ENCODE measurements at places on chromosomes 7 and 10. TPM values are rescaled to one million over a fixed set of nuclear protein-coding genes. Genes with fewer than 3 reads are reported as not detected.

GRCh38 chr7:1889556-1890181 lies 219.6 kb downstream of the ELFN1 start:
- DNase-seq: peak; percentile 99

DNA sequence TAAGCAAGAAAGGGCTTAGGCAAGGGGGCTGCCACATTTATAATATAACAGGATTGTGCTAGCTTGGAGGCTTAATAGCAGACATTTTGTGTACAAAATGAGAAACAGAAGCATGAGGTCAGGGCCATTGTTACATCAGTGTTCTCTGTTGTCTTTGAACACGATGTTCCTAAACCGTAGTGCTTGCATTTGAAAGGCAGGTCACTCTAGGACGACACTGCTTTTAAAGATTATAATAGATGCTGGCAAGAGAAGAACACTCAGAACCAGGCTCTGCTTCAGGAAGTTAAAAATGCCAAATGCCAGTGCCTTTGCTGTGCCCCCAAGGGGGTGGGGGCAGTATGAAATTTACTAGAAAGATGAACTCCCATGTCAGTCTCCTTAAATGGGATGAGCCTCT lies 91.1 kb downstream of the SORCS3 start:
- no peak for DNase-seq

DNA sequence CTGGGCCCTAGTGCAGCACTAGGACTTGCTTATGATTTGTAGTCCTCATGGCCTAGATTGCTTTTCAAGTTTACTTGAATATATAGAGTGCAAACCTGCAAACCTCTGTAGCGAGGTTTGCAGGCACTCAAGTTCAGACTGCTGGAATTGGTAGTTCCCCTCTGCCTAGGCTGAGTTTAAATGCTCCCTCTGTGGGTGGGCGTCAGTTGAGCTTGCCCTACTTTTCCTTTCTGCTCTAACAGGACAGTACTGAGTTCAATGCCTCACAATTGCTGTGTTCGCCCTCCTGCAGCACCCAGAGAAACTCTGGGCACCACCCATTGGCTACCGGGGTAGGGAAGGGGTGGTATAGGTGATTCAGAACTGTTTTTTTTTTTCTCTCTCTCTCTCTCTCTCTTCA lies 31.6 kb downstream of the MYO3A start:
- DNase-seq: no peak

- no peak for DNase-seq
These were observed 55.9 kb upstream of the KIAA1217 start for GRCh38 chr10:24153031-24153430.

- DNase-seq: no peak
These were observed 172.1 kb upstream of the AOAH start for GRCh38 chr7:36896418-36896817.

DNA sequence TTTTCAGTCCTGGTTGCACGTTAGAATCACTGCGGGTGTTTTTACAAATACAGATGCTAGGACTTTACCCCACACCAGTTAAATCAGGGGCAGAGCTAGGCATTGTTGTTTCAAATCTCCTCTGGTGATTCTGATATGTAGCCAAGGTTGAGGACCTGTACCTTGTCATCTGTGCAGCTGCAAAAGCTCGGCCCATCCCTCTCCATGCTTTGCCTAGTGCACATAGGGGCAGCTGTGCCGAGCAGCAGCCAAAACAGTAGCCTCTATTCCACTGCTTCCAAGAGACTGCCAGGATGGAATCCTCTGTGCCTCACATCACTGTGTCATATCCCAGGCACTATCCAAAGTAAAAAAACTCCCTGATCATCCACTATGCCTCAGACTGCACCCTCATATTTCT lies 181.3 kb downstream of the CDK14 start:
- no peak for DNase-seq

- DNase-seq: no peak
These were observed 3.5 kb downstream of the ESYT2 start for GRCh38 chr7:158825628-158826289.

- no peak for DNase-seq
These were observed 236.5 kb downstream of the SKAP2 start for GRCh38 chr7:26627891-26628341.

- no peak for DNase-seq
These were observed 761 bp downstream of the KCTD7 start for GRCh38 chr7:66629222-66630062.

GRCh38 chr7:125481323-125481722 lies 551.7 kb upstream of the POT1 start:
- DNase-seq: no peak

GRCh38 chr7:23377134-23377533 lies 78.0 kb downstream of the MALSU1 start:
- DNase-seq: no peak

DNA sequence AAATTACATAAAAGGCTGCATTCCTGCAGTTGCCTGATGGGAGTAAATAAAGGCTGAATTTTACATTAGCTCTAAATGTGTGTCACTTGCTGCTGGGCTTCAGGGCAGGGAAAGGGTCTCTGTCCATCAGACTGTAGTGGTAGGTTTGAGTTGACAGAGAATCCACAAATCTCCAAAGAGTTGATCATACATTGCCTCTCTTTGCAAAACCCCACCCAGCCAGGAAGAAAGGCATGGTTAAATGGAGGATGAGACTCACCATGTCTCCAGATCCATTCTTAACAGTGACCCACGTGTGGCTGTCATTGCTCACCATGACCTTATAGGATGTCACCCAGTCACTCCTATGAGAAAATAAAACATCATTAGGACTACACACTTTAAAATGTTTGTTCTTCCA lies 92.8 kb downstream of the CPXM2 start:
- DNase-seq: peak; percentile 48

DNA sequence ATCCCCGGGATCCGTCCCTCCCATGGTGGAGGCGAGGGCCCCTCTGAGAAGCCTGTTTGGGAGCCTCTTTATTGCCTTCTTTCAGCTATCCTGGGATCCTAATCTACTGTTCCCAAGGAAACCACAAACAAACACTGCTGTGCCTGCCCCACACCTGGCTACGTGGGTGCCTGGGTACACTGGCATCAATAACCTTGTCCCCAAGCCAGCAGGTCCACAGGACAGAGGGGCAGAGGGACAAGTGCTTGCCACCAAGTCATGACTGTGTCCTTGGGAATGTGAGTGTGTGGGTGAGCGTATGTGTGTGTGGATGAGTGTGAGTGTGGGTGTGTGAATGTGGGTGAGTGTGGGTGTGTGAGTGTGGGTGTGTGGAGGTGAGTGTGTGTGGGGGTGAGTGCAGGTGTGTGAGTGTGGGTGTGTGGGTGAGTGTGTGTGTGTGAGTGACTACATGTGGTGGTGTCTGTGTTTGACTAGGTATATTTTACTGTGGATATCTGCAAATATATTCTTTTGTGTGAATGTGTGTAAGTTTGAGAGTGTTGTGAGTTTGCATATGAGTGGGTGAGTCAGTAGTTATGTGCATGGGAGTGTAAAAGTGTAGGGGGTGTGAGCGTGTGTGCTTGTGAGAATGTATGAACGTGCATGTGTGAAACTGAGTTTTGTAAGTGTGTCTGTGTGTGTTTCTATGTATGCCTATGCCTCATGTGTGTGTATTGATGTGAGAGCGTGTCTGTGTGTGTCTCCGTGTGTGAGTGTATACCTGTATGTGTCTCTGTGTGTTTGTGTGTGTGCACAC lies 96.1 kb downstream of the TNS3 start:
- no peak for DNase-seq

DNA sequence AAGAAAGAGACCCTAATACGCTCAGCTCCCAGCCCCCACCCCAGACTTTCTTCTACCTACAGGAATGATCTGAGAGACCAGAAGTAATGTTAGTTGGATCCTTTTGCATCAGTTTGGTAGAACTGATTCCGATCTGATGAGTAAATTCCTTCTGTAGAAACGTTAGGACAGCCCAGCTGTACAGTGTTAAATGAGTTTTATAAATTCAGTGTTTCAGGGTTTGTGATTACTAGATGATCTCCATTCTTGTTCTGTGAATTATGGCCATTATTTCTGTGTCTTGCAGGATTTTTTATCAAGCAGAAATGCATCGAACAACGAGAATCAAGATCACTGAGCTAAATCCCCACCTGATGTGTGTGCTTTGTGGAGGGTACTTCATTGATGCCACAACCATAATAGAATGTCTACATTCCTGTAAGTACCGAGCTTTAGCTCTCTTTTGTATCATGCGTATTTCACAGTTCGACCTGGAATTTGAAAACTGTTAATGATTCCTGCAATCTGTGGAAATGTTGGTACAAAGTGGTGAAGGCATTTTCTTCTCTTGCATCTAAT lies 5.3 kb downstream of the BMI1 start:
- DNase-seq: peak; percentile 94

GRCh38 chr7:97187067-97187466 lies 69.6 kb downstream of the SDHAF3 start:
- no peak for DNase-seq

DNA sequence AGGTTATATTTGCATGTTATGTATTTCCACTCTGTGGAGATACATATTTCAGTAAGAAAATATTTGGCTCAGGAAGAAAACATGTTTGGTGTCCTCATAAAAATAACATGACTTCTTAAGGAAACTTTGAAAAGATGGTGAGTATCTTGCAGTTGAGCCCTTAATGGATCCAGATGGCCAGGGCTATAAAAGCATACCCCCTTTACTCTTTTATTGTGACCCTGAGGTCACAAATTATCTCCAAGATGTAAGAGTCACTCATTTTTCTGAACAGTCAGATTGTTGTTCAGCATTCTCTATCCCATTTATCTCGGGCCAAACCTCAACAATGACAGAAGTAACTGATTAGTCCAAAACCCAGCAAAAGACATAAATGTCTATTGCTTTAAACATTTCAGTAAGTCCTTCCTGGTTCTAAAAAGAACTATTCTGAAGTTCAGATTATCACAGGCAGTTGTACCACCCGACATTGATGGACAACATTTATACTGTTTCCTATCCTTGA lies 539.4 kb downstream of the PARD3 start:
- DNase-seq: no peak

DNA sequence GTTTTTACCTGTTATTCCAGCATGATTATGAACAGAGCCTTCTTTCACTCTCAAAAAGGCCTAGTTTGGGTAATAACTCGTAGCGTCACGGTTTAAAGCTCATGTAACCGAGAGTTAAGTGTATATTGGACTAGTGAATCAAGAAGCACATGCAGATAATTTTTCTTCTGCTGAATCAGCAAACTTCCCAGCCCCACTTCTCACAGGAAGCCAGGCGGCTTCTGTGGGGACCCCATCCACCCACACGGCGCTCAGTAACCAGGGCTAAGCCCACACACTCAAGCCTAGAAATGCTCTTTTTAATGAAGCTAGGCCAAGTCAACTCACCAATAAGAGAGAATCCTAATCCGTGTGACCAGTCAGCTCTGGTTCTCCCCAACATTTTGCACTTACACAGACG lies 191.2 kb upstream of the MGMT start:
- DNase-seq: no peak

DNA sequence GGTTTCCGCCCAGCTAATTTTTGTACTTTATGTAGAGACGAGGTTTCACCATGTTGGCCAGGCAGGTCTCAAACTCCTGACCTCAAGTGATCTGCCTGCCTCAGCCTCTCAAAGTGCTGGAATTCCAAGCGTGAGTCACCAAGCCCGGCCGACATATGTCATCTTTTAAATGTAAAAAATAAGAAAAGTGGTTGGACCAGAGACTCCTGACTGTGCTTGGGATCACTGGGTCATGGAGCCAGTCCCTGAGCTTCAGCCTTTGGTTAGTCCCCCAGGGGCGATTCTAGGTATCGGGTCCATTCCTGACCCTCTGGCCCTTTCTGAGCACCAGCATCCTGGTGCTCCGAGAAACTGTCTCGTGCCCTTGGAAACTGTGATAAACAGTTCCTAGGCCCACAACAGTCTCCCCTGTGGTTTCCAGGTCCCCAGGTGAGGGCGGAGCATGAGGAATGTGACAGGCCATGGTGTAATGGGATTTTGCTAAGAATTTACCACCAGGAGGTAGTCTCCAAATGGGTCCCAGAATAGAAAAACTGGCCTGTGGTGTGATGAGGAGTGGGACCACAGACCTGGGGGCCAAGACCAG lies 32.8 kb downstream of the UBTD1 start:
- no peak for DNase-seq

DNA sequence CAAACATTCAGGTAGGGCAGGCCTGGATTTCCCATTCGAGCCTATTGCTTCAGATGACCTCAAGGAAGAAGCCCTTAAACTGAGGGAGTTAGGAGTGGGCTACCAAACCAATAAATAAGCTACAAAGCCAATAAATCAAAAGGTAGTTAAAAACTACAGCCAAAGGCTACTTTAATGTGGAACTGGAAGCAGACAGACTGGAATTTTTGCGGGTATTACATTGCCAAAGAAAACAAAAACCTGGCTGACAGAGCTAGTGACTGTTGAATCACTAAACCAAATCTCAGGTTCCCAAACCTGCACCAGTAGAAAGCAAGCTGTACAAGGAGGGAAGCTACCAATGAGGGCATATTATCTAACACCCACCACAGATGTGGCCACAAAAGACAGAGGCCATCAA lies 315.6 kb downstream of the GRM8 start:
- DNase-seq: no peak

- no peak for DNase-seq
These were observed 16.1 kb upstream of the GPER1 start for GRCh38 chr7:1071731-1072254.

- DNase-seq: no peak
These were observed 23.9 kb upstream of the PTPRN2 start for GRCh38 chr7:158611541-158611940.

DNA sequence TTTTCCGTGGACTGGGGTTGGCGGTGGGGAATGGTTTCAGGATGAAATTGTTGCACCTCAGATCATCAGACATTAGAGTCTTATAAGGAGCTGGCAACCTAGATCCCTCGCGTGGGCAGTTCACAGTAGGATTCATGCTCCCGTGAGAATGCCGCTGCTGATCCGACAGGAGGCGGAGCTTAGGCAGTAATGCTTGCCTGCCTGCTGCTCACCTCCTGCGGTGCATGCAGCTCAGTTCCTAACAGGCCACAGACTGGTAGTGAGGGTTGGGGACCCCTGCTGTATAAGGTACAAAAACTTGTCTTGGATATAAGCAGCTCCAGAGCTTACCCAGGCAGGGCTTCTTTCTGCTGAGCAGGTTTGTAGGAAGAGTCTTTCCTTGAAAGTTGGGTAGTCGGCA lies 53.9 kb downstream of the SHH start:
- DNase-seq: no peak

HOXA9 gene
- 19.5 TPM for total RNA-seq

RNF148 gene
- 1.2 TPM for total RNA-seq

SCIN gene
- 4.7 TPM for total RNA-seq

MMRN2 gene
- total RNA-seq: 1.1 TPM

FAM25G gene
- total RNA-seq: not detected

ZNF33A gene
- 26.1 TPM for total RNA-seq

AGAP3 gene
- total RNA-seq: 39.8 TPM

SH2B2 gene
- 2.1 TPM for total RNA-seq

CLCN1 gene
- under 0.01 TPM for total RNA-seq

NOM1 gene
- total RNA-seq: 17.1 TPM

RPEL1 gene
- 0.29 TPM for total RNA-seq

NCAPG2 gene
- total RNA-seq: 8.0 TPM

CDHR3 gene
- 6.5 TPM for total RNA-seq
